ENCODE measurements at places on chromosomes 1 and 21.

GRCh38 chr1:117842408-117843170, 86.8 kb downstream of the GDAP2 start:
- DNase-seq = no peak

DNA sequence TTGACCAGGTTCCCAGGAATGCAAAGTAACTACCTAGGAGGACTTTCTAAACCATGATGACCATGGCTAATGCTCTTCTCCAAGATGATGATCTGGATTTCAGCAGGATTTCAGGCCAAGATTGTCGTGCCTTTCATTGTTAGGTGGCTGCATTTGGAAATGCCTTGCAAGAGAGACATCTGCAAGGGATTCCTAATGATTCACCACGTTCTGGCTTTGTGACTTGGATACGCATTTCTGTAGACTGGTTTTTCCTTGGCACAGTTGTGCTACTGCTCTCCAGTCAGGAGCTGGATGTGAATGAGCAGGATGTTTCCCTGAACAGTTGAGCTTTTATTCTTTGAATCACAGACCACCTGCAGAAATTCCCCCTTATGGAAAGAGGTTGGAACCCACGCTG, 212.4 kb downstream of the BACH1 start:
- no peak for DNase-seq

GRCh38 chr1:180670681-180671080, 38.9 kb downstream of the XPR1 start:
- no peak for DNase-seq

GRCh38 chr1:231970684-231971083, 344.1 kb downstream of the DISC1 start:
- no peak for DNase-seq

DNA sequence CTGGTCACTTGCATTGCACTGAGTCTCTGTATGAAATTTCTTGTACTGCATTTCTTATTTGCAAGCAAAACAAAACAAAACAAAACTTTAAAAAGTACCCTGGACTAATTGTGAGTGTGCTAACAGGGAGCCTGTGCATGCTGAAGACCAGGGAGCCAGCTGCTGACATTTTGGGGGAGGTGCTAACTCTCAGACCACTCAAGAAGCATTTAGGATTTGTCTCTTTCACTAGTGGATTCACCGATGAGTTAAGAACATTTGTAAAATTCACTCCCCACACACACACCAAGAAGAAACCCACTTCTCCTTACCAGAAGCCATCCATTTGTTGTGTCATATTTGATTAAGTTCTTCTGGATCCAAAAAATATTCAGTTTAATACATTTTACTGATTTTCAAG, 95.7 kb upstream of the C1orf105 start:
- DNase-seq = no peak

DNA sequence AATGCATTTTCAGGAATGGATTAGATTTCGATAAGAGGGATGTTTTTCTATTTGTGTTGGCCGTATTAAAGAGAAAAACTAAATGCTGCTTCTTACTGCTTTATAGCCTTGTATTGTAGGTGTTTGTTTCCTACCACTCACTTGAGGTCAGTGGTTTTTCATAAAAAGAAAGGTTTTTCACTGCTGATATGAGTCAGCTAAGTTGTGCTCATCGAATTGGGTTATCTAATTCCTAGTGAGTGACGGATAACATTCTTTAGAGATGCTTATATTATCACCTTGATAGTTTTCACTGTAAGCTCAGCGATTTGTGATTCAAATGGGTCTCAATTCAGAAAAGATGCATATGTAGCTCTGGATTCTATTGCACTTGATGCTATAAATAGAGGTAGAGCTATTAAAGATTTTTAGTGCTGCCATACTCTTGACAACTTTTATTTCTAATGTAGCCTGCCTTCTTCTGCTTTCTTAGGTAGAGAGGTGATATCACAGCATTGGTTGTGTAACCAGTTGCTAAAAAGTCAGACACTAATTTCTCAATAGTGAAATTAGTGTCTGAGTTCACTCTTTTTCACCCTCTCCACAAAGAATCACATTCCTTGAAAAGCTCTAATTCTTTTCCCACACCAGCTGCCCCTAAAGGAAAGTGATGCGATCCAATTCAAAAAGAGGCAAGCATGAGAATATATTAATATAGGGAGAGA, 180.0 kb downstream of the RASAL2 start:
- no peak for DNase-seq

- no peak for DNase-seq
Measured at GRCh38 chr1:218683242-218683641, 338.1 kb downstream of the TGFB2 start.

GRCh38 chr1:14254251-14254650, 344.2 kb upstream of the KAZN start:
- no peak for DNase-seq

- no peak for DNase-seq
Measured at GRCh38 chr1:115189814-115190539, 100.7 kb upstream of the TSPAN2 start.

DNA sequence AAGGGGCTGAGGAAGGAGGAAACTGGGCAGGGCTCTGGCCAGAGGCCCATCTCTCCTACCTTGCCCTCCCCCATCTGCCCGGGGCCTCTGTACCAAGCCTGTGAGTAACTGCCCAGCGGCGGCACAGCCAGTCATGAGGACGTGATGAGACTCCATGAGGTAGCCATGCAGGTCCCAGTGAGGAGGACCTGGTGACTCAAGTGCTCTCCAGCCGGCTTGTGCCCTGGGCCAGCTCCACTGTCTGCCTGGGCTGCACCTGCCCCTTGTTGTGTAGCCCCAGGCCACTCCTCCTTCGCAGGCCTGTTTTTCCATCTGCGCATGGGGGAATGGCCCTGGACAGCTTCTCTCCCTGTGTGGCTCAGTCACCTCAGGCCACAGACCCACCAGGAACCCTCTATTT, 42.0 kb upstream of the PADI1 start:
- DNase-seq = no peak

DNA sequence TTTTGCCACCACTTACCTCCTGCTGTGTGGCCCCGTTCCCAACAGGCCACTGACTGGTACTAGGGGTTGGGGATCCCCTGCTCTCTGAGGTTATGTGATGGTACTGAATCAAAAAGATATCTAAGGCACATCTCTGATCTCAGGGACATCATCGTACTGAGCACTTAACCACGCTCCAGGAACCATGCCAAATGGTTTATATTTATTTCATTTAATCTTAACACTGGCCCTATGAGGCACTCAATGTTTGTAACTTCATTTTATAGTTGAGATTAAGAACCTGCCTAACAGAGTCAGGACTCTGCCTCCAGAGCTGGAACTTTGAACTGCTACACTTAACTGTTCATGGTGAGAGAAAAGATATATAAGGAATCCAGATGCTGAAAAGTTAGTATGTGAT, 98.0 kb upstream of the HP1BP3 start:
- DNase-seq = no peak

DNA sequence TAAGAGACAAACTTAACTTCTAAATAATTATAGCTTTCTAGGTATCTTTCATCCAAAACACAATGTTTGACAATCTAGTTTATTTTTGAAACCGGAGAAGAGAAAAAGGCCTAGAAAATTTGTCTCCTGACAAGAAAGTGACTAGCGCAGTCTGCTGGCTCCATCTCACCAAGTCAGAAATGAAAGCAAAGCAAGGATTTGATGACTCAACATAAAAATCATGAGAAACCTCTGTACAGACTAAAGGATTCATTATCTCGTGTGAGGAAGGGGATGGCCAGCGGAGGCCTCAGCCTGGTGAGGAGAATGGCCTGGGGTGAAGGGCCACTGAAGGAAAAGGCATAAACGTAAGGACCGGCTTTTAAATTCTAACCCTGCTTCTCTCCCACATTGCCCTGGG, 20.0 kb upstream of the TSNAX start:
- DNase-seq = no peak

GRCh38 chr1:30684881-30685795, 38.2 kb downstream of the MATN1 start:
- no peak for DNase-seq

- no peak for DNase-seq
Measured at GRCh38 chr1:76541618-76542017, 325.7 kb upstream of the ST6GALNAC5 start.

GRCh38 chr1:29956349-29957030, 720.2 kb downstream of the PTPRU start:
- no peak for DNase-seq

- no peak for DNase-seq
Measured at GRCh38 chr1:29959356-29959755, 723.0 kb downstream of the PTPRU start.

GRCh38 chr1:45325851-45326506, 716 bp upstream of the HPDL start:
- no peak for DNase-seq

DNA sequence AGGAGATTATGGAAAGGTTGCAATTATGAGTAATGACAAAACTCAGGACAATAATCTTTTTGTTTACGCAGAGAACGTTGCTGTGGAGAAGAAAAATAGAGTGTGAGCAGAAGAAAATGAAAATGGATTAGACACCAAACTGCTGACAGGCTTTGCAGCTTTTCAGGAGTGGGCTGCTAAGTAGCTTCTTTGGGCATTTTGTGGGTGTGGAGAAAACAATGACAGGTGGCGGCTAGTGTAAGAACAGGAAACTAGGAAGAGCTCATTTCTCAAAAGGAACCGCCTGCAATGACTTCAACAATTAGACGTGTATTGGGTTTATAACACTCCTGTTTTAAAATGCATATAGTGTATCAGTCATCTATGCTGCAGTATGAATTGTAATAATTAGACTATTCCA, 18.3 kb upstream of the PALMD start:
- DNase-seq = no peak

DNA sequence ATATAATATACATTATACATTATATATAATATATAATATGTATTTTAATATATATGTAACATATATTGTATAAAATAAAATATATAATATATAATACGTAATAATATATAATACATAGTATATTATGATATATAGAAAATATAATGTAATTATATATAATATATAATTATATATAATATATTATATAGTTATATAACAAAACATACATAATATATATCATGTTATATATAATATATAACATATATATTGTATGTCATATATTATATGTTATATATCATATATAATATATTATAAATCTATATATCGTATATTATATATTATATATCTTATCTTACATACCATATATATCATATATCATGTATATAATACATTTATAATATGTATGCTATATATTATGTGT, 248.2 kb upstream of the TPTE start:
- no peak for DNase-seq

DNA sequence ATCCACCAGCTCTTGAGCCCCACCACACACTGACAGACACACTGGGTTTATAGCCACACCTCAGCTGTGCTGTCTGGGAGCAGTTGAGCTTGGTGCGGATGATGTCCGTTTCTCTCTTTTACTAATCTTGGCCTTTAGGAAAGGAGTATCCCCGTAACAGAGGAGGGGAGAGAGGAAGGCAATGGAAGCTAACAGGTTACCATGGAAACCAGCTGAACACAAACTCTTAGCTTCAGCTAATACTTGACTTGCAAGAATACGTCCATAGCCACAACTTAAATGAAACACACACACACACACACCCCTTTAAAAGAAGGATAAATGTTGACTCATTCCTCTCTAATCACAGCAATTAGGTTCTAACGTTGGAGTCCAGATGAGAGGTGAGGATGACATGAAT, 28.0 kb upstream of the LRRN2 start:
- DNase-seq = no peak

DNA sequence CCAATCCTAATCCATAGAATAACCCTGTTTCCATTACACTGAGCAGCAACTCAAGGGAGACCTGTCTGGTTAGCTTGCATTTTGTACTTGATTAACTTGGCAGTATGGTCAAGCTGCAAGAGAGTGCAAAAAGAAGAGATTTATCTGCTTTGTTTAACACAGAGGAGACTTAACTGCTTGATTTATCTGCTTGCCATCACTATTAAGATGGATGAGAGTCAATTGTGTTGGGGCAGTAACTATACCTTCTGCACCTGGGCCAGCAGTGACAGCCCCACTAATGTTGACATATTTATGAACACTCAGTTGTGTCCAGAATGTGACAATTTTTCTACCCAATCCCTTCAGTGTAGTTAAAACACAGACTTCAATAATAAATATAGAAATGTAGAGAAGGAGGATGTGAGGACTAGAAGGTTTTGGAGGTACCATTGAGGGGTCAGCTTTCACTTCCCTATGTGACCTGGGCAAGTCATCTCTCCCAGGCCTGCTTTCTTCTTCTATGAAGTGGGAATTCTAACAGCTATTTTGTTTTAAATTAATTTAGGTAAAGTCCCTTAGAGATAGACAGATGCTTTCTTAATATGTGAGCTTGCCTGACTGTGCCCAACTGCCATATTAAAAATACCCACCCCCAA, 159.1 kb upstream of the KCNK2 start:
- DNase-seq = no peak

Measured in T follicular helper cell (primary cell).